ENCODE measurements at places on chromosomes 16 and 17.

DNA sequence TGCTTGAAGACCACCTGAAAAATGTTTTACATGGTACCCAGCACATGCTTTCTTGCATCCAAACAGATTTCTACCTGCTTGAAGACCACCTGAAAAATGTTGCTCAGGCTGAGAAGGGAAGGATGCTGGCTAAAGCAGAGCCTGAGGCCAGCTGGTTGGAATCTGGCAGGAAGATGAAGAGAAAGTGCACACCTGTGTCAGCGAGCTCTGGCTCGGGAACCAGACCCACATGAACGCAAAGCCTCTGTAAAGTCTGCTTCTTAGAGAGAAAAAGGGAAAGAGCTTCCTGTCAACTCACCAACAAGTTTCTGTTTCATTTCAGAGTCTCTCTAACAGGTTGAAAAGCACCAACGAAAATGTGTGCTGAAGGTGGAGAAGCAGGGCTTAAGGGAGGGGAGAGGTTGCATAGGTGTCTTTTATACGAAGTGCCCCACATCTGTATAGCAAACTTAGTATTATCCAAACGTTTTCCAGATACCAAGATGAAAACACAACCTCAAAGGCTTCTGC is 226.0 kb downstream of the TOX3 start:
- no peak for DNase-seq

- no peak for DNase-seq
Observed at GRCh38 chr16:86288716-86289294, 221.5 kb upstream of the FOXF1 start.

- DNase-seq: no peak
Observed at GRCh38 chr17:9958586-9959281, 53.7 kb upstream of the RCVRN start.

GRCh38 chr17:62778990-62779681 is 29.0 kb downstream of the MARCHF10 start:
- no peak for DNase-seq

GRCh38 chr17:83180264-83180995 is 101.0 kb downstream of the METRNL start:
- peak; percentile 1 for DNase-seq

DNA sequence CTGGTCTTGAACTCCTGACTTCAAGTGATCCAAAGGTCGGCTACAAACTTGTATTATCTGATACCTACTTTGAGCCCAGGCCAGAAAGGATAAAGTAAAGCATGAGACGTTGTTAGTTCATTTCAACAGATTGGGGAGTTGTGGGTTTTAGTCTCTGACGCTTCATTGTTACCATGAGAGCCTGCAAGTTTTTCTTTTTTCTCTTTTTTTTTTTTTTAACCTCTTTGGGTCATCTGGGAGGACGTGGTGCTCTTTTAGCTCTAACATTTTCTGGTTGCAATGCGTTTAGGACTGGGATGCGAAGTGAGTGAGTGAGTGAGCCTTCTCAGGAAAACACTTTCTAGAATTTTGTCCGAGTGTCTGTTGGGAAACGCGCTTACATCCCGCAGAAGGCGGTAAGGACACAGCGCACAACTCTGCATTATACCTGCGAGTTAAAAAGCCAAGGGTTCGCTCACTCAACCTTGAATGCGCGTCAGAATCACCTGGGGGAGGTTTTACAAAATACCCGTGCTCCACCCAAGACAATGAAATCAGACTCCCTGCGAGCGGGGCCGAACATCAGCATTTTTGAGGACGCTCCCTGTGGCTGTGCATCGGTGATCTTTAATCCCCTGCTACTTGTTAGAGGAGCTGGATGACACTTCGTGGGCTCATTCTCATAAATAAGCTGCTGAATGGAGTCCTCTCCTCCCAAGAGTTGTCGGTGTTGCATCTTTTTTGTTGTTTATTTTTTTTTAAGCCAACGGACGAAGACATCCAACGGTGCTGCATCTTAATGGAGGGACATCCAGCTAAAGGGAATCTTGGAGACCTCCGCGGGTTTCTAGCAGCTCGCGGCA is 629 bp upstream of the RNF135 start:
- DNase-seq: peak; percentile 38

DNA sequence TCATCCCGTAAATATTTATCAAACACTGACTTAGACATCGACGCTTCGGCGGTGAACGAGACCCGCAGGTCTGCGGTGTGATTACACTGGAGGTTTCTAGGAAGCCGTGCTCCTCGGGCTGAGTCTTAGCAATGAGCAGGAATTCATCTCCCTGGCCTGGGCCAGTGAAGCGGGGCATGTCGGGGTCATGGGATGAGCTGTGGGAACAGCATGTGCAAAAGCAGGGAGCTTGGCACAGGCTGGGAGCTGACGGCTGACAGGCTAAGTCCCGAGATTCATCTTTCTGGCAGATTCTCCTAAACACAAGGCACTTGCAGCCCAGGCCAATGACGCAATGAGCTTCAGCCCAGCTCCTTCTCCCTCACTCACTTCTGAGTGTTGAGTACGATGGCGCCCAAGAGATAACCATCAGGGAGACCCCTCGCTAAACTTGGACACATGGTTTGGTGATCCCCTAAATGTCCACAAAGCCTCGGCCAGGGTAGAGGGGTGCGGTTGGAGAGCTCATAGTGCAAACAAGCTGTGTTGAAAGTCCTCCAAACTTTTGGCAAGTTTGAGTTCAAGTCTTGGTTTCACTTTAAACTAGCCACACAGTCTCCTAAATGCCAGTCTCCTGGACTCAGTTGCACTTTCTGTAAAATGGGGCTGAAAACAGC is 12.8 kb downstream of the CRISPLD2 start:
- no peak for DNase-seq

DNA sequence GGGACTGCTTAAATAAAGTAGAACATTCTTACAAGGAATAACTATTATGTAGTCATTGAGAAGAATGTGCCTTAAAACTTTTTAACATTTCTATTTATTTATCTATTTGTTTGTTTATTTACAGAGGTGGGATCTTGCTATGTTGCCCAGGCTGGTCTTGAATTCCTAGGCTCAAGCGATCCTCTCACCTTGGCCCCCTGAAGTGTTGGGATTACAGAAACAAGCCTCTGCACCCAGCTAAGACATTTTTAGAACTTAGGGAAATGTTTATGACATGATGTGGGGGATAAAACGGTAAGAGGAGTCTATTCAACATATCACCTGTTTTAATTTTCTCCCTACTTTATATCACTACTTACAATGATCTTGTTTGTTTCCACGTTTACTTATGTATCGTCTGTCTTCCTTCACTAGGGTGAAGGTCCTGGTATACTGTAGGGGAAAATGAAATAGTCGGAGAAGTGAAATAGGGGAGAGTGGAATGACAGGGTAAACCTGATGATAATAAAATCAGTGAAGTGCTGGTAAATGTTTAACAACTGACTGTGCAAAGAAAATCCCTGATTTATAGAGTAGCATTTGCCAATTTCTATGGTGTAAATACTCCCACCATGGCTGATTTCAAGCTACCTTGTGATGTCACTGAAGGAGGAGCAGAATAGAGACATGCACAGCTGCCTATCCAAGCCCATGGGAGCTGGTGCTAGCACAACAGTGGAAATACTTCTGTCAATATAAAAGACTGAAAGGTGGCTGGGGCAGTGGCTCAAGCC is 16.0 kb upstream of the HAPSTR1 start:
- DNase-seq: no peak

DNA sequence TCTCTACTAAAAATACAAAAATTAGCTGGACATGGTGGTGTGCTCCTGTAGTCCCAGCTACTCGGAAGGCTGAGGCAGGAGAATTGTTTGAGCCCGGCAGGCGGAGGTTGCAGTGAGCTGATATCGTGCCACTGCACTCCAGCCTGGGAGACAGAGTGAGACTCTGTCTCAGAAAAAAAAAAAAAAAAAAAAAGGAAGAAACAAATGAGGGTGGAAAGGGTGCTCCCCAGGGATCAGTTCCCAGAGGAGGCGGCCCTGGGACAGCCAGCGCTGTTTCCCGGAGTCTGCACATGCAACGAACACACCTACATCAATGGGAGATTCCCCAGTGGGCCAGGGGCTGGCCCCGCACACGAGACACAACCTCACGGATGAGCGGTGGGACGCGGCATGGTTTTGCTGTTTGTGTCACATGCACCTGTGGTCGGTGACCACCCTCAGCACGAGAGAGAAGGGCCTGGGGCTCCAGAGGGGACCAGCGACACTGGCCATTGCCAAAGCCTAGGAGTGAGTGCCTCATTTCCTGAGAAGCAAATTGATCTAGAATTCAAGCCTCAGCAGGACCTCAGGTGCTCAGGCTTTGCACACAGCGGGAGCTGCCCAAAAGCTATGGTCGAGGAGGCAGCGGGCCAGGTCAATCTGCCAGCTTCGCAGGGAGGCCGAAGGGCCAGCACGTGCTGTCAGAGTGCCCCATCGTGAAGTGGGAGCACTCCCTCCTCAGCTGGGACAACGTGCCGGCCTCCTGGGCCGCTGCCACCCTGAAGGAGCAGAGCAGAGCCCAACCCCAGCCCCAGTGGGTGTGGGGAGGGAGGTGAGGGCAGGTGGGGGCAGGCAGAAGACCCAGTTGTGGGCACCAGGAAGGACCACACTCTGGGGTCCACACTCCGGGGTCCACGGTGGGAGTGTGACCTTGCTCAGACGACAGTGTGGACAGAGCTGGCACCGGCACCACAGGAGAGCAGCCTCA is 13.8 kb upstream of the WDR45B start:
- no peak for DNase-seq

- no peak for DNase-seq
Observed at GRCh38 chr16:67910158-67910557, 17.1 kb downstream of the PSKH1 start.

GRCh38 chr16:70736465-70737376 is 50.9 kb upstream of the MTSS2 start:
- DNase-seq: no peak

GRCh38 chr16:88977018-88977811 is at the start of gene CBFA2T3:
Gene CBFA2T3 (minus strand): TSS chr16:88977207. CDS start chr16:88976807, 400 bp downstream.
- DNase-seq: no peak

DNA sequence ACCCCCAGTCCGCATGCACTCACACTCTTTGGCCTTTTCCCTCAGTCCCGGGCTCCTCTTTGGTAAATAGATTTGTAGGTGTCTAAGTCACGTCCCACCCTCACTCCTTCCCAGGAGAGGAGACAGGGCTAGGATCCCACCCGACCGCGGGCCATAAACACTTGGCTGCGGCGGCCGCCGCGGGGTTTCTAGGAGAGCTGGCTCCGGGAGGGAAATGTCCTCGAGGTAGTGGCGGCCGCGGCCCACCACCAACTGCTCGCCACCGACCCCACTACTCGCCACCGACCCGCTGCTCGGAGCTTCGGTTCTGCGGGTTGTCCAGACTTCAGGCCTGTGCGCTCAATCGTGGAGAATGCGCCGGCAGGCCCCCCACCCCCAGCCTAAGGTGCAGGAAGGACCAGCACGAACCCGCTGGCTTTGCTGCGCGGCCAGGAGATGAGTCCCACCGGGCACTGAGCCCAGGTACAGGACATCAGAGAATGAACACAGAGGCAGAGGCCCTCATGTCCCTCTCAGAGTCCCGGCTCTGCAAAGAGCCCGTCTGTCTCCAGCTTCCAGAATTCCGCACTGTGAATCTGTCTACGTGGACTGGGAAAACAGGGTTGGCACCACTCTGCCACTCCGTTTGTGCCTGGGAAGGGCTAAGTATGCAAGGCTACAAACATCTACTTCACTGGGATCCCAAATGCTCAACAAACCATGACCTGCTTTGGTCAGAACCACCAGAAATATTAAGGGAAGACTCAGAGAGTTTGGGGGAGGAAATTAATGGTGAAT is 2.5 kb downstream of the PRAC2 start:
- DNase-seq: no peak

DNA sequence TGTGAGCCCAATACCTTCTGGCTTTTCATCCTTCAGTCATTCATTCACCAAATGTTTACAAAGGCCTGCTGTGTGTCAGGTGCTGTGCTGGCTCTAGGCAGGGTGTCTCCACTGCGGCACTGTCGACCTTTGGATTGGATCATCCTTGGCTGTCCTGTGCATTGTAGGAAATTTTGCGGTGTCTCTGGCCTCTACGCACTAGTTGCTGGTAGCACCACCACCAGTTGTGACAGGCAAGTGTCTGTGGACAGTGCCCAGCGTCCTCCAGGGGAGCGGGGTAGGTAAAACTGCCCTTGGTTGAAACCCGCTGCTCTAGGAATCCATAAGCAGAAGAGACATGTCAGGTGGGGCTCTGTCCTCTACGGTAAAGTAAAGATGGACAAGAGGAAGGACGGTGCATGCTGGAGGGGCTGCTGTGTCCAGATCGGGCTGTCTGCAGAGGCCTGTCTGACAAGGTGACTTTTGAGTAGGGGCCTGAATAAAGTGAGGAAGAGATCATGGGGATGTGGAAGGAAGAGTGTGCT is 123.7 kb downstream of the SNX29 start:
- no peak for DNase-seq

DNA sequence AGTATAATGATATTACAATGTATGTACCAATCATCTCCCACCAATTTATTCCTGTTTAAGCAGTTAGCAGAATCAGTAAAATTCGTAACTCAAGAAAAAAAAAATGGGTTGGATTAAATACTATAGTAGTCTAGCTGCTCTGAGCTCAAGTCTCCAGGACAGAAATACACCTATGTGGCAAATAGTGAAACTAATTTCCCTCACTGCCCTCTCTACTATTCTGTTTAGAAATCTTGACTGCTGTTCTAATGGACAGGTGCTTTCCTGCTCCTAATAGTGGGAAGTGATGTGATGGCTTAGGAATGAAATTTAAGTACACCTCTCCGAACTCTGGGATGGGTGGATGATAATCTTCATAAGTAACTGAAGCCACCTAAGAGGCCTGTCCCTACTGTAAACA is 175.7 kb downstream of the KCNJ2 start:
- no peak for DNase-seq

DNA sequence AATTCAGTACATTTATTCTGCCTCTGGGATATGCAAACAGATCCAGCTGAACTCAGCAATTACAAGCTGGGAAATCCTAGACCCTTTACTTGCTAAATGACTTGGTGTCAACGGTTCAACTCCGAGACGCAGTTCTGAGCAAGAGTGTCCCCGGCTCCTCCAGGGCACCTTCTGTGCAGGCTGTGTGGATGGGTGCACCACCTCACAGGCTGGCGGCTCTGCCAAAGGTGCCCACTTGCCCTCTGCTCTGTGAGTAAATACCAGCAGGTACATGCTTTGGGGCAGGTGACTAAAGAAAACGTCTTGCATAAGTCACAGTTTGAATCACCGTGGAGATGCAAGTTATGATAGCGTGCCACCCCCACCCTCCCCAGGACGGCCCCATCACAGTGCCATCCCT is 23.3 kb downstream of the MAP1LC3B start:
- DNase-seq: no peak

GRCh38 chr16:51577621-51578303 is 426.7 kb upstream of the SALL1 start:
- DNase-seq: no peak
